ENCODE measurements at places on chromosomes 7 and 10.

DNA sequence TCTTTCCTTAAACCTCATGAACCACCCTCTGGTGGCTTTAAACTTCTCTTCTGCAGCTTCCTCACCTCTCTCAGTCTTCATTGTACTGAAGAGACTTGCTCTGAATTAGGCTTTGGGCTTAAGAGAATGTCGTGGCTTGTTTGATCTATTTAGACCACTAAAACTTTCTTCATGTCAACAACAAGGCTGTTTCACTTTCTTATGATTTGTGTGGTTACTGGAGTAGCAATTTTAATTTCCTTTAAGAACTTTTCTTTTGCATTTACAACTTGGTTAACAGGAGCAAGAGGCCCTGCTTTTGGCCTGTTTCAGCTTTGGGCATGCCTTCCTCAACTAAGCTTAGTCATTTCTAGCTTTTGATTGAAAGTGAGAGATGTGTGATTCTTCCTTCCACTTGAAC is 38.1 kb upstream of the CDHR3 start:
- DNase-seq: no peak

DNA sequence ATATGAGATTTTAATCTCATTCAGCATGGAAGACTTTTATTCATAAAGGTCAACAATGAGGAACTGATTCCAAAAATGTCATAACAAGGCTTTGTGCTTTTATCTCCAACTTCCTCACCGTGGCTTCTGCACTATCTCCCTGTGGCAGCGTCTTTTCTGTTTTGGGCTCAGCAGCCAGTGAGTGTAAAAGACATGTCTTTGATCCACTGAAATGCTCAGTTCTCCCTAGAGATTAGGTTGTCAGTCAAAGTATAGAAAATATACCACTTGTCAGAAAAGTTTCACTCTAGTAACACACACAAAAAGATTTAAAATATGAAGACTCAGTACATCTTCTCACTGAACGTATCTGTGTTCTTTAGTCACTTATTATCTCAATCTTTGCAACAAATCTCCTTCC is 901.8 kb upstream of the ZWINT start:
- no peak for DNase-seq

DNA sequence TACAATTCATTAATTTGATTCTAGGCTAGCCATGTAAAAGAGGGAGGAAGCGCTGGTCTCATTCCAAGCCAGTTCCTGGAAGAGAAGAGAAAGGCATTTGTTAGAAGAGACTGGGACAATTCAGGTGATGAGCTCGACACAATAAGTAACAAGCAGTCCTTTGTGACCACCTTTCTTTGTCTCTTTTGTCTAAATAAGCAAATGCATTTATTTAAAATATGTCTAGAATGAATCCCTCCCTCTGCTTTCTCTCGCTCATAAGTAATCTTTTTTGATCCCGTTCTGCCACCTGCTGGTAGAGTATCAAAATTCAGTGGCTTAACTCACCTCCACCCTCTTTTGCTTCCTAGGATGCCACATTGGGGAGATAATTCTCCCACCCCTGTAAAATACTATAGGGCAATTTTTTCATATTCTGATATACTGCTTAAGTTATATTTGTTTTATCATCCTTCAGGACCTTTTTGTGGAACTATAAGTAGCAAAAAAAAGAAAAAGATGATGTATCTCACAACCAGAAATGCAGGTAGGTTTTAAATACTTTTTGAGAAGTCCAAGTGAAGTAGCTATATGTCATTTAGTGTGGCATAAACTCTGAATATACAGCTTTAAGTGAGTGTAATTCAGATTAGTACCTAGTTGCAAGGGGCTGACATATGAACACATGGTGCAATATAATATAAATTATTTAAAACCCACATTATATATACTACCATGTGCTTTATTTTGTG is 91.5 kb downstream of the GSDME start:
- DNase-seq: no peak

DNA sequence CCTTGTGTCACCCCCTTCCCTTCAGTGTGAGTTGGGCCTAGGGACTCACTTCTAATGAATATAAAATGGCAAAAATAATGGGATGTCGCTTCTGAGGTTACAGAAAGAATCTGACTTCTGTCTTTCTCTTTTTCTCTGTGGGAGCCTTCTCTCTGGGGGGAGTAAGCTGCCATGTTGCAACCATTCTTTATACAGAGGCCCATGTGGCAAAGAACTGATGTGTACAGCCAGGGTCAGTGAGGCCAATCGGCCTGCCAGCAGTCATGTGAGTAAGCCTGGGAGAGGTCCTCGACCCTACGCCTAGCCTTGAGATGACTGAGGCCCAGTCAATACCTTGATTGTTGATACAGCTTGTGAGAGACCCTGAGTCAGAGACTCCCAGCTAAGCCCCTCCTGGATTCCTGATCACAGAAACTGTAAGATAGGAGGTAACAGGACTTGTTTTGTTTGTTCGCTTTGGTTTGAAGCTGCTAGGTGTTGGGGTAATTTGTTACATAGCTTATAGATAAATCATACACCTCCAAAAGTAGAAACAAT is 1.7 kb downstream of the TCAF1 start:
- no peak for DNase-seq

DNA sequence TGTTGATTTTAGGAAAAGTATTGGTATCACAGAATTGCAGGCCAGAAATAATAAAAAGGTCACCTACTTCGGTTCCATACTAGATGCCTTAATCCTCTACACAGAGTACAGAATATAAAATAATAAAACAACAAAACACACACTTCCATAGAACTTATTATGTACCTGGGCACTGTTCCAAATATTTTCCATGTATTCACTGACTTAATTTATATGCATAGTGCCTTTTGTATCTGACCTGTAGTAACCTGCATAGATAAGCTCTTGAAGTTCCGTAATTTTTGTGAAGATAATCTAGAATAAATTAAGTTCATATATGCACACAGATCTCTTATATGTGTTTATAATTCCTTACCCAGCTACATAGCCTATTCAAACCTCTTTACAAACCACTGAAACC is 78.3 kb downstream of the RAPGEF5 start:
- DNase-seq: no peak

- no peak for DNase-seq
Measured at GRCh38 chr7:39605087-39605486, 18.3 kb upstream of the RALA start.

GRCh38 chr10:30755441-30755953 is 125.9 kb upstream of the LYZL2 start:
- DNase-seq: no peak

- DNase-seq: no peak
Measured at GRCh38 chr10:35502692-35503091, 102.4 kb upstream of the GJD4 start.

DNA sequence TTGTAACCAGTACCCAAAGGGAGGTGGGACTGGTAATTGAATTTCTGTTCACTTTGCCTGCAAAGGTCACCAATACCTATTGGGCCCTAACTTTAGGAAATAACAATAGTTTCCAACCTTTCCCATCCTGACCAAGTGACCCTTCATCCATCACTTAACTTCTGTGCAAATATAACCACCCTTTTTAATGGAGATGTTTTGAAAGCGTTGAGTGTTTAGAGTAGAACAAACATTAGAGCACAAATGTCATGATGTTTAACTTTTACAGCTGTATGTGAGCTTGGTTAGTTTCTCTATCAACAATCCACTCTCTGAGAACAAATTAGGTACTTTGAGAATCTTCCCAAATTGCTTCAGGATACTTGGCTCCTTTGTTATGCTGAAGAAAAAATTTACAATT is 66.4 kb downstream of the MET start:
- DNase-seq: no peak

- DNase-seq: no peak
Measured at GRCh38 chr10:122390271-122390670, 15.8 kb downstream of the PLEKHA1 start.

GRCh38 chr7:24328050-24328449 is 44.1 kb downstream of the NPY start:
- no peak for DNase-seq

DNA sequence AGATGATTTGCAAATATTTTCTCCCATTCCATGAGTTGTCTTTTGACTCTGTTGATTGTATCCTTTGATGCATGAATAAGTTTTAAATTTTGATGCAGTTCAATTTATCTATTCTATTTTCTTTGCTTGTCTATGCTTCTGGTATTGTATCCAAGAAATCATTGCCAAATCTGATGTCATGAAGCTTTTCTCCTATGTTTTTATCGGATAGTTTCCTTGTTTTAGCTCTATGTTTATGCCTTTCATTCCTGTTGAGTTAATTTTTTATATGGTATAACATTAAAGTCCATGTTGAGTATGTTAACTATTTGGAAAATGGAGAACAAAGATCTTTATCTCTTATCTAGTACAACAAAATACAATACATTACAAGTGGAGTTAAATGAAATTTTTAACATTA is 27.6 kb upstream of the VPS41 start:
- no peak for DNase-seq

DNA sequence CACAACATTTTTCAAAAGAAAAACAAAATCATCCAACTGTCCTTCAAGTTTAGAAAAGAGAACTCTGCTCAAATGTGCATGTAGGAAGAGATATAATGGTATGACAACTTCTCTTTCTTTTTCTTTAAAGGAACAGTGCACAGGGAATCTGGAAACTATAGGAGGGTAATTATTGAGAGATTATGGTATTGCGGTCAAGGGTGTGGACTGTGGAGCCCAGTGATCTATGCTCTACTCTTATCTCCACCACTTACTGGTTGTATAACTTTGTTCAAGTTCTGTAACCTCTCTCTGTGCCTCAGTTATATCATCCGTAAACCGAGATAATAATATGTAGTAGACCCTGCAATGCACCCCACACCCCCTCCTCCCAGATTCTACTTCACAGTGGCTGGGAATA is 69.8 kb upstream of the PCGF5 start:
- DNase-seq: no peak

DNA sequence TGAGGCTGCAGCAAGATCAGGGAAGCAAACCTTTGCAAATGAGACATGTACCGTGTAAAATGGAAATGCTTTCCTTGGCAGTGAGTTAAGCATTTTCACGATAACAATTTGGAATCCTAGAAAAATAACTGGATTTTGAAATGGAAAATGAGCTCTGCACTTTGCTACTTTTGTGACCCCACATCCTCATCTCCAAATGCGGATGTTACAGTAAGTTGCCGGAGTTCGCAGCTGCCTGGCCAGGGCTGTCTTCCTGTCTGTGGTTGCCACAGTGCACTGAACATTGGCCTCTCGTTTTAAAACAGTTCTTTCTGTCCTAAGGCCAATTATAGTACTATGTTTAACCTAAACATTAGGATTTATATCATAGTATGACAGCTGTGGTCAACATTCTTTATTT is 136.2 kb upstream of the FZD8 start:
- DNase-seq: no peak

GRCh38 chr10:9922126-9922870 is 1095.4 kb upstream of the CELF2 start:
- DNase-seq: no peak

All from 8988T (cell line).